Kidney epithelial cell (primary cell): ENCODE measurements at places on chromosomes 12 and 14. TPM values are rescaled to one million over a fixed set of nuclear protein-coding genes. Genes with fewer than 3 reads are reported as not detected.

PRDM4 gene
- total RNA-seq, result 51.4 and 54.6 TPM in 2 replicates

NAA25 gene
- total RNA-seq, result 17.2 and 31.6 TPM in 2 replicates

C3AR1 gene
- 0.04 and 0.41 TPM in 2 replicates for total RNA-seq

CINP gene
- total RNA-seq, result 32.6 and 33.7 TPM in 2 replicates

MSRB3 gene
- 17.8 and 18.3 TPM in 2 replicates for total RNA-seq

AP5M1 gene
- 22.6 and 29.4 TPM in 2 replicates for total RNA-seq

VDR gene
- total RNA-seq, result 21.9 and 25.6 TPM in 2 replicates

SOX5 gene
- total RNA-seq, result 1.0 and 1.9 TPM in 2 replicates

PPP4R4 gene
- 0.68 and 2.4 TPM in 2 replicates for total RNA-seq

RHOF gene
- total RNA-seq, result 194 and 311 TPM in 2 replicates

ACSM4 gene
- total RNA-seq, result not detected in 2 replicates

ABCD2 gene
- not detected in 2 replicates for total RNA-seq

INSM2 gene
- total RNA-seq, result not detected in 2 replicates

FOXN4 gene
- not detected in 2 replicates for total RNA-seq

IGF1 gene
- total RNA-seq, result under 0.01 TPM in 1 of 2 replicates, not detected in the other

CACNA1C gene
- 0.55 and 1.3 TPM in 2 replicates for total RNA-seq

CCDC196 gene
- total RNA-seq, result not detected in 2 replicates

AVPR1A gene
- total RNA-seq, result 0.13 and 0.14 TPM in 2 replicates

ANG gene
- total RNA-seq, result 0.14 and 1.1 TPM in 2 replicates

DTX3 gene
- 27.3 and 34.1 TPM in 2 replicates for total RNA-seq

SYNE3 gene
- total RNA-seq, result 2.2 and 3.1 TPM in 2 replicates

LGR5 gene
- not detected in 2 replicates for total RNA-seq

TAS2R31 gene
- 0.84 and 2.6 TPM in 2 replicates for total RNA-seq

TAS2R42 gene
- not detected in 2 replicates for total RNA-seq

SMOC1 gene
- 1.4 and 2.7 TPM in 2 replicates for total RNA-seq

CLEC4A gene
- total RNA-seq, result 0.50 and 0.62 TPM in 2 replicates

UTP20 gene
- total RNA-seq, result 16.5 and 17.7 TPM in 2 replicates

FAM186B gene
- total RNA-seq, result 0.14 and 0.21 TPM in 2 replicates

EPYC gene
- total RNA-seq, result not detected in 2 replicates

KCNH5 gene
- total RNA-seq, result not detected in 2 replicates

OTX2 gene
- not detected in 2 replicates for total RNA-seq

SUDS3 gene
- 30.5 and 45.9 TPM in 2 replicates for total RNA-seq

ARMH4 gene
- total RNA-seq, result 4.1 and 4.2 TPM in 2 replicates

LRIG3 gene
- 57.9 and 72.2 TPM in 2 replicates for total RNA-seq

VRTN gene
- total RNA-seq, result not detected in 2 replicates
